ENCODE measurements at places on chromosomes 5 and 9.

DNA sequence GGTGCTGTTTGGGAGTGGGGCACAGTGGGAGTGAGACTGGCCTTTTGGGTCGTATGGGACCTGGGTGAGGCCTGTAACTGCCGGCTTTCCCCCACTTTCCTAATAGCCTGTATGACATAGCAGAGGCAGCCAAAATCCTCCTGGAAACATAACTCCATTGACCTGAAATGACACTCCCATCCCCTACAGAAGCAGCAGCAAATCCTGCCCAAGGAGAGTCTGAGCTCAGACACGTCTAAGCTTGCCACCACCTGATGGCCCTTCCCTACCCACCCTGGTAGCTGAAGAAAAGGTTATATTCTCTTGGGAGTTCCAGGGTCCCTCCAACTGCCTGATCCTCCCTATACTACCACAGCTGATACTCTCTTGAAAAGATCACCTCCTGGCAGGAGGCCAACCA is 179.8 kb upstream of the ARRDC3 start:
- no peak for DNase-seq

- no peak for DNase-seq
Measured at GRCh38 chr5:170070556-170071412, 34.9 kb upstream of the FOXI1 start.

GRCh38 chr9:15578714-15579113 is 25.9 kb downstream of the CCDC171 start:
- DNase-seq, result no peak

DNA sequence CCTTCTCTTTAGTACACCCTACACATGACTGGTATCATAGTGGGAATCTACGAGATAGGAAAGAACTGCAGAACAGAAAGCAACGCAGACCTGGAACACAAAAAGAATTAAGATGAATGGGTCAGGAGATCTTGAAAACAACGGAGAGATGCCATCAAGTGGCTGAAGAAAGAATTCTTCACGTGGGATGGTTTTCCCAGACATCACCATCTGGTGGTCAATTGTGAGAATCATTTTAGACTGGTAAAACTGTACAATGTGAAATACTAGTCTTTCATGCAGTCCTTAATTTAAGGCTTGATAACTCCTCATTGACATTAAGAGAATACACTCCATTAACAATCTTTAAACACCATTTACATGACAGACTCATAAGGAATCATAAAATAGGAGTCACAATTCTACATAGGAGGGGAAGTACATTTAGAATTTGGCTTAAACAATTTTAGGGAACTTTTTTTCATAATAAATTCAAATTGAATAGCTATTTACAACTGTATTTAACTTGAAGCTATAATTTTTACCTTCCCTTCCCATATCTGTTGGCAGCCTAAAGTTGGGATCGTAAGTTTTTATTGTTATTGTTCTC is 128.4 kb upstream of the TRPM3 start:
- no peak for DNase-seq

DNA sequence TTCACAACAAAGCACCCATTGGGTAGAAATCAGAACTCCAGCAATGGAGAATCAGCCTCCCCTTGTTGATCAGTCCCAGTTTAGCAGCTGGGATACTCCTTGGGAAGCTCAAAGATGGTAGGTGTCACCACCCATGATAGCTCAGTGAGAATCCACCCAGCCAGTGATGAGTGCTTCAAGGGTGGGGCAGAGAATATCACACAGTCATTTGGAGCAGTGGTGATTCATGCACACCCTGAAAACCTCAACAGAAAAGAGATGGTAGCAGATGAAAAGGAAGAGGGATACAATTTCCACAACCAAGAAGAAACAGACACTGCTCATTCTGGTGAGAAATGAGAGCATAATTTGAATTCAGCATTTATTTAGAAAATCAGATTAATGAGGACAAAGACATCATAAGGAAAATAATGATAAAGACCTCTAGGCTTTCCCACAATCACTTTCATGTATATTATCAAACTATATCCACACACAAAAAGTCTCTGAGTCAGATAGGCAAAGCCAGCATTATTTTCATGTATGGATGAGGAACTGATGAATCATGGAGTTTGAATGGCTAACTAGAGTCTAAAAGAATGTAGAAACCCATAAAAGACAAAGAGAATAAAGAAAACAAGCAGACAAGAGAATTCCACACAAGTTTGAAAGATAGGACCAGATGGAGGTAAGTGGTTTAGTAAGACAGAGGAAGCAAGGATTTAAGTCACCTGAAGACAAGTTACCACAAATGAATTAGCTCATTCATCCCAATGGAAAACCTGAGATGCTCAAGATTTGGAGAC is 82.9 kb downstream of the FEM1C start:
- DNase-seq, result no peak

- no peak for DNase-seq
Measured at GRCh38 chr9:80651044-80651443, 1038.3 kb downstream of the TLE1 start.

- no peak for DNase-seq
Measured at GRCh38 chr5:113437111-113437510, 2.3 kb upstream of the TSSK1B start.

DNA sequence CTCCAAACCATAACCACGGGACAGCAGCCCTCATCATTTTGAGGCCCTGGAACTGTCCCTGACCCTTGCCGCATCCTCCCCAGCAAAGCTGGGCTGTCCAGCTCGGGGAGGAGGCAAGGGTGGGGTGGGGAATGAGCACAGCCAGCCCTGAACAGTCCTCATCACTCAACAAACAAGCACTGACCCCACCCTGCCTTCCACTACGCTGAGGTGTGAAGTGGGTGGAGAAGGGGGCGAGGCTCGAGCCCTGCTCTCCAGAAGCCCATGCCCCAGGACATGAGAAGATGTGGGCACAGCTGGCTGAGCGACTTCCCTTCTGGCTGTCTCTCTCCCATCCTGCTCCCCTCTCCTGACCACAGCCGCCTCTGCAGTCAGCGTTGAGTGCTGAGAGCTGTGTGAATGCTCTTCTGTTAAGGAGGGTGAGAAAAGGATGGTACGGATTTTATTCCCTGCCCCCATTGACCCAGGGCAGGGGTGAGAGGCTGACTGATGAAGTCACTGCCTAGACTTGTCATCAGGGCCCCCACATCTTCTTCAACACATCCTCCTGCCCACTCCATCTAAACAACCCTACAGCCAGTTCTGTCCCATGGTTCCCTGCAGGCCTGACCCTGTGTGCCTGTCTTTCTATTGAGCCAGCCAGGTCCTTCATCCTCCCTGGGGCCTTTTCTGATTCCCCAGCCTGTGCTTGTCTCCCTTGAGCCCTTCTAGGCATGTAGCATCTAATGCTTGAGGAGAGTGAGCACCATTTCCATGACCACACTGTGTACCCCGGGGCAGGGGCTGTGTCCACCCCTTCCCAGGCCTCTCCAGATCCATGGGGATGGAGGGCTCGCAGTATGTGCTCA is 276.0 kb downstream of the FSTL4 start:
- no peak for DNase-seq

- no peak for DNase-seq
Measured at GRCh38 chr5:134551901-134552300, 26.4 kb downstream of the JADE2 start.

DNA sequence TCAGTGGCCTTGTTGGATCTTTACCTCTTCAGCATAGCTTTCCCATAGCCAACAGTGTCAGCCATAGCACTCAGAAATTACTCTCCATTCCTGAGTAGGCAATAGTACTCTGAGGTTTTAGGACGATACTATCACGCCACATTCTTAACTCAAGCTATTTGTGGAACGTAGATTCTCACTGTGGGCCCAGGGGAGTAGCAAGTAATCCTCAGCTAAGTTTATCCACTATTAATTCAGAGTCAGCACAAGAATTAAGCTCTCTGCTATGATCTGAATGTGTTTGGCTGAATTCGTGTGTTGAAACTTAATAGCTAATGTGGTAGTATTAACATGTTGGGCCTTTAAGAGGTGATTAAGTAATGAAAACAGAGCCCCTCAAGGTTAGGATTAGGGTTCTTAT is 858.8 kb upstream of the NUDT12 start:
- no peak for DNase-seq

- DNase-seq, result no peak
Measured at GRCh38 chr5:592158-592557, 20.0 kb upstream of the CEP72 start.

DNA sequence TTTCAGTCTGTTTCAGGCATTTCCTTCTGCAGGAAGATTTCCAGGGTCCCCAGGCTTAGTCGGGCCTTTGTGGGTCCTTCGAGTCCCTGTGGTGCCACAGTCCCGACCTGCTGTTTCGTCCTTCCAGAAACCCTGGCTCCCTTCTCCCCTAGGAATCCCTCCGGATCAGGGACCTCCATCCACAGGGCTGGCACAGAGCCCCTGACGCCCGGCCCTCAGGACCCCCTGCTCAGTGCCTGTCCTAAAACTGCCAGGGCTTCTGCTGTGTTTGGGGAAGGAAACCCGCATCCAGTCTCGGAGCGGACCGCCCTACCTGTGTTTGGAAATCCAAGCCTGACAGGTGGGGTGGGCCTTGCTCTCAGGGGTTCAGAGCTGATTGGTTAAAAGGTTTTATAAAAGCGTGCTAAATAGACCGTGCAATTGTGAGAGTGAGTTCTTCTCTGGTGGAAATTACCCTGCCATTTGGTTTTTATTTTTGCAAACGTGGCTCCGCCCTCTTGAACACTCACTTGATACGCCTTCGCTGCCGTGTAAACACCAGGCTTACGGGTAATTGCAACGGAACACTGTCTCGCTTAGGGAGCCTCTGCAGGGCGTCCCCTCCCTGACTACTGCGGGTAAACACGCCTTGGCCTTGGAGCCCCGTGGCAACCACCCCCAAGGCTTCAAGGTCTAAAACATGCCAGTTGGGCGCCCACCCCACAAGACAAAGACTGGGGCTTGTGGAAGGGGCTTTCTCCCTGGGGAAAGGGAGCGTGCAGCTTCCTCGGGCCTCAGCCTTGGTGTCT is 121.2 kb downstream of the PHF2 start:
- DNase-seq, result no peak

DNA sequence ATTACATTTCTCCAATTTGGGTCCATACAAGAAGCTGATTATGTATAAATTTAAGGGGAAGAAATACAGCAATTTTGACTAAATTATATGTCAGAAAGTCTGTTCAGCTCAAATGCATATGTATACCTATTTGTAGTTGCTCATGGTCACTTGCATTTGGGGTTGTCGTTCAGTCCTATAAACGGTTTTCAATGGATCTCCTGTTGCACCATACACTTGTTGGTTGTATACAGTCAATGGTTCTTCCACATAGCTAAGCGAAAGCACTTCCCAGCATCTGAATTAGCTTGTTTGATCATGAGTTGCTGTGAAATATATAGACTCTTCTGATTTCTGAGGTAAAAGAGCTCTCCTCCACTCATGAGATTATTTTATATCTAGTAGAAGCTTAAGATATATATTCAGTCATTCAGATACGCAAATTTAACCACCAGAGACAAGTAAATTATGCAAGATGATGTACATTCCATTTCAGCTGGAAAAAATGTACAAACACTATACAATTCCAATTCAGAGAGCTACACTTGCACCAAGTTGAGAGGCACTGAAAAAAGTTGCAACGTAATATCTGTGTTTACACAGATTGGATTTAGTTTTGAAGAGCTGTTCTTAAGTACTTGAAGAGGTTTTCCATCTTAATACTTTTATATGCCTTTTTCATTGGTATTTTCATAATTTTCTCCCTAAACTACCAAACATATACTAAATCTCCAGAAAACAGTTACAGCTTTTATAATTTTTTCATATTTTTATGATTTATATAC is 64.4 kb upstream of the POU5F2 start:
- DNase-seq, result no peak

DNA sequence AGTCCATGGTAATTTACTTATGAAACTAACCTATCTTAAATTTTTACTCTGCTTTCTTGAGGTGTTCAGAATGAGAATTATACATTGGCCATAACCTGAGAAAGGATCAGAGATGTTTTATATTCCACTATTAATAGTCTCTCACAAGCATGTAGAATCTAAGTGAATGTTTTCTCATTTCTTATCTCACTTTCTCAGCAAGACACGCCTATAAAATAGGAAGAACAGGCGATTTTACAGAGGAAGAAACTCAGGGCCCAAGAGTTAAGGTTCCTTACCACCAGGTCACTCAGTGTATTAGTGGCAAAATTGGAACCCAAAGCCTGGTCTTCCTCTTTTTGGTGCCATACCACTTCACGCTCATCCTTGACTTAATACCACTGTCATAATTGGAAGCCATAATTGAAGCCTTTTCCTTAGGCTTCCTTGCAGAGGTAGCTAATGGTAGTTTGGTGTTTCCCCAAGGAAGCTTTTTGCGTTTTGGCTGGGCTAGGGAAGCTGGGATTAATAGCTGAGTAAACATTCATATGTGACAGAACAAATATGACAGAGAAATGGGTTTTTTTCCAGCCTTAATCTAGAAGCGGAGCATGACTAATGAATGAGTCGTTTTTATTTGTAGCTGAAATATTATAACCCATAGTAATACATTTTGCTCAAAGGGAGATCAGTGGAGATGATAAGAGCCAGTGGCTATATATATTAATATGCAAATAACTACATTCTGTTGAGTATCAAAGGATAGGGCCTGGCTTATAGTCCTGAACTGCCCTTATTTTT is 16.9 kb downstream of the HMGXB3 start:
- DNase-seq, result no peak

- no peak for DNase-seq
Measured at GRCh38 chr9:134546246-134546731, 95.3 kb upstream of the COL5A1 start.

- no peak for DNase-seq
Measured at GRCh38 chr5:1152771-1153282, 41.0 kb upstream of the SLC12A7 start.

- DNase-seq, result no peak
Measured at GRCh38 chr5:79936646-79937216, 54.3 kb downstream of the MTX3 start.

DNA sequence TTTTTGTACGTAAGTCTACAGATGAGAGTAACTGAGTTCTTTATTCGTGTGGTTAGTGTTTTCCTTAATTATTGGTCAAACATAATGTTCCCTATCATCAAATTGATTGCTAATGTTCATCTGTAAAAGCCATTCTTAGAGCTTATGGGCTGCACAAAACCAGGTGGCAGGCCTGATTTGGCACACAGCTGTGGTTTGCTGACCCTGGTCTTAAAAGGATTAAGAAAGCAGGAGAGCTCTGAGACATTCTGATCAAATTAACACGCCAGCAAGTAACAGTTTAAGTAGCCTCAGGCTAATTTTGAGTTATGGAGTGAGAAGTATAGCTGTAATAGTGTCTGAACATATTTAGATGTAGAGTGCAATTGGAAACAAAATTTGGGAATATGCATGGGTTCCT is 63.2 kb downstream of the PRR16 start:
- no peak for DNase-seq

GRCh38 chr5:153670101-153670500 is 179.6 kb downstream of the GRIA1 start:
- no peak for DNase-seq

GRCh38 chr9:95438561-95439357 is 78.0 kb downstream of the PTCH1 start:
- no peak for DNase-seq

All from stimulated activated CD8-positive, alpha-beta memory T cell treated with anti-CD3 and anti-CD28 coated beads, Interleukin-12 subunit alpha, Interleukin-12 subunit beta, amount 100 ng/mL, for 4 hours (primary cell).